Cardiac muscle cell (in vitro differentiated cells and primary cell): ENCODE measurements at places on chromosomes 11 and 22. TPM values are rescaled to one million over a fixed set of nuclear protein-coding genes. Genes with fewer than 3 reads are reported as not detected.

DNA sequence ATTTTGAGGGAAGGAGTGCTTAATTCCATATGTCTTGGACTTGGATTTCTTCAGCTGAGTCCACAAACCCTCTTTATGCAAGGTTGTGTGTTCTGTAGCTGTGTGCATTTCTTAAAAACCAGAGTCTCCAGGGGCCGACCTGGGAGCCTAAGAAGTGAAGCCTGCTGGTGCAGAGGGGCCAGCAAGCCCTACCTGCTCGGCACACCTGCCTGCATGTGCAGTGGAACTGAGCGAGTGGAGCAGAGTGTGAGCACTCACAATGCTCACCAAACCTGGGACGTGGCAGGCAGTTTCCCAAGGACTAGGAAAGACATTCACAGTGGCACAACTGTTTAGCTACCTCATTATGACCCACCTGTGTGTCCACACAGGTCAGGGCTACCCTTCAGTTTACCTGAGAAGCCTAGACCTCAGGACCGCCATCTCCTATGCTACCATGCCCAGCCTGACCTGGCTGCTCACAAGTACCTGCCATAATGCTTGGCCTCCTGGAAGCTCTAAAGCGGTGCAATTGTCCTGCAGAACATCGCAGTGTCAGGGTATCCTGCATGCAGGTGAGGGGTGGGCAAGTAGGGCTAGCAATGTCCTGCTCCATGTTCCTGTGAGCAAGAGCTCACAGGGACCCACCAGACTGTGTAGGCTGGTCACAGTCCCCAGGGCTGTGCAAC lies 3.8 kb downstream of the C22orf39 start:
- DNase-seq, result no peak

- DNase-seq, result peak; percentile 27
Measured at GRCh38 chr11:27558401-27558800, 51.8 kb upstream of the LIN7C start.

DNA sequence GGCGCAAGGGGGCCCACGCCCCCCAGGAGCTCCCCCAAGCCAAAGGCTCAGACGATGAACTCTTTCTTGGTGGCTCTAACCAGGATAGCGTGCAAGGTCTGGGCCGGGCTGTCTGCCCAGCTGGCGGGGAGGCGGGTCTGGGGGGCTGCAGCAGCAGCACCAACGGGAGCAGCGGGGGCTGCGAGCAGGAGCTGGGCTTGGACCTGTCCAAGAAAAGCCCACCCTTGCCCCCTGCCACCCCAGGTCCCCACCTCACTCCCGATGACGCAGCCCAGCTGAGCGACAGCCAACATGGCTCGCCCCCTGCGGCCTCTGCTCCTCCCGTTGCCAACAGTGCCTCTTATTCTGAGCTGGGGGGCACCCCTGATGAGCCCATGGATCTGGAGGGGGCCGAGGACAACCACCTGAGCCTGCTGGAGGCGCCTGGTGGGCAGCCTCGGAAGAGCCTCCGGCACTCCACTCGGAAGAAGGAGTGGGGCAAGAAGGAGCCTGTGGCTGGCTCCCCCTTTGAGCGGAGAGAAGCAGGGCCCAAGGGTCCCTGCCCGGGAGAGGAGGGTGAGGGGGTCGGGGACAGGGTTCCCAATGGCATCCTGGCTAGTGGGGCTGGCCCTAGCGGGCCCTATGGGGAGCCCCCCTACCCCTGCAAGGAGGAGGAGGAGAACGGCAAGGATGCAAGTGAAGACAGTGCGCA lies 21.6 kb upstream of the TMEM191C start:
- no peak for DNase-seq

Gene GRAMD1B
- 15.5 and 25.5 TPM in 2 replicates for polyA plus RNA-seq

Gene OR5T2
- not detected in 2 replicates for polyA plus RNA-seq

GRCh38 chr11:70402016-70402415 lies 3.7 kb downstream of the CTTN start:
- DNase-seq, result peak; percentile 25

GRCh38 chr11:20443596-20443995 lies 56.1 kb downstream of the PRMT3 start:
- DNase-seq, result peak; percentile 52

- DNase-seq, result no peak
Measured at GRCh38 chr11:24837112-24837511, 340.3 kb downstream of the LUZP2 start.

- DNase-seq, result no peak
Measured at GRCh38 chr22:42270176-42270509, 310 bp downstream of the TCF20 start.

Gene FOSL1
- polyA plus RNA-seq, result 0.60 TPM in 1 of 2 replicates, not detected in the other

Gene DLAT
- 94.7 and 110 TPM in 2 replicates for polyA plus RNA-seq

DNA sequence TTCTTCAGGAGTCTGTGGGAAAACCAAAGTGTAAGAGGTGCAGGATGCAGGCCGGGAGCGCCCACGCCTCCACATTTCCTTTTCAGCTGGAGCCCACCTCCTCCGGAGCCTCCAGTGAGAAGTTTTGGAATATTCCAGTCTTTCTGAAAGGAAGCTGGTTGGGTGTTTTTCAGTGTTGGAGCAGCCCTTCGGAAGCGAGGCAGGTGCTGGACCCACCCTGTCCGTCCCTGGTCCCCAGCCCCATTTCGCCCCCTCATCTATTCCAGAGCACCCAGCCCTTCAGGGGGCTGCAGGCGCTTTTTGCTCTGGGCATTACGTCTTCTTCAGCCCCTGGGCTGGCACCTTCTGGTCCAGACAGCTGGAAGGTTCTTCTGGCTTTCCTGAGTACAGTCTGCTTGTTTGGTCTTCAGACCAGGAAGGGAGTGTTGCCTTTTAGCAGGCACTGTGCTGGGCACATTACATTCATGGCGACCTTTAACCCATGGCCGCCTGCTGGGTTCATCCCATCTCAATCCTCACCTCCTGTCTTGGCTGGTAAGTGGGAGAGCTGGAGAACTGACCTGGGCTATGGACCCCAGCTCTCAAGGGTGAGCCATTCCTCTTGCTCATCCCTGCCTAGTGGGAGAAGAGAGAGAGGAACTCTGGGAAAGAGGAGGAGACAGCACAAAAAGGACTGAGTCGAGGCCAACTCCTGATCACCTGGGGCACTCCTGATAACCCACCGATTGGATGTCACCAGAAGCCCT lies 710 bp upstream of the THY1 start:
- no peak for DNase-seq

Gene RFPL1
- polyA plus RNA-seq, result 0.32 TPM in 1 of 2 replicates, not detected in the other

- no peak for DNase-seq
Measured at GRCh38 chr11:10592331-10592730, 23.9 kb upstream of the LYVE1 start.
